ENCODE measurements at places on chromosomes 11 and 22. TPM values are rescaled to one million over a fixed set of nuclear protein-coding genes. Genes with fewer than 3 reads are reported as not detected.

HORMAD2 gene
- total RNA-seq, result 0.51 TPM

DNHD1 gene
- 0.33 TPM for total RNA-seq

VSTM5 gene
- total RNA-seq, result under 0.01 TPM

ART5 gene
- total RNA-seq, result 3.0 TPM

GAL gene
- 25.4 TPM for total RNA-seq

OR10G6 gene
- total RNA-seq, result not detected

Data from mesangial cell (primary cell).